Naive thymus-derived CD4-positive, alpha-beta T cell (primary cell): ENCODE measurements at places on chromosomes 4 and X.

- peak; percentile 51 for DNase-seq
These were observed 527.4 kb downstream of the C4orf33 start for GRCh38 chr4:129623233-129623875.

DNA sequence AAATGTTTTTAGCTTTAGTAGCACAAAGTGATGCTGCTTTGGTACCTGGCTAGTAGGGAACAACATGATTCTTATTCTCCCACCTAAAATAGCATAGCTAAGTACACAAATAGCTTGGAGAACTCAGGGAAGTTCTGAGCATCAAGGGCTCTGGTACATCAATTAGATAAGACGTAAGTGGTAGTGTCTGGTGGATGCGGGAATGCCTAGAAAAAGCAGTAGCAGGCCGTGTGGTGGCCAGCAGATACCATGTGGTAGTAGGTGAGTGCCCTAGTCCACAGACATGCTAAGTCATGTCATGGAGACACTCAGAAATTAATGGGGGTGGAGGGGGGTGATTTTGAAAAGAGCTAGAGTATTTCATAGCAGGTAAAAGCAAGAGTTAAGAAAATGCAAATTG lies 347.3 kb upstream of the NOCT start:
- DNase-seq, result no peak

DNA sequence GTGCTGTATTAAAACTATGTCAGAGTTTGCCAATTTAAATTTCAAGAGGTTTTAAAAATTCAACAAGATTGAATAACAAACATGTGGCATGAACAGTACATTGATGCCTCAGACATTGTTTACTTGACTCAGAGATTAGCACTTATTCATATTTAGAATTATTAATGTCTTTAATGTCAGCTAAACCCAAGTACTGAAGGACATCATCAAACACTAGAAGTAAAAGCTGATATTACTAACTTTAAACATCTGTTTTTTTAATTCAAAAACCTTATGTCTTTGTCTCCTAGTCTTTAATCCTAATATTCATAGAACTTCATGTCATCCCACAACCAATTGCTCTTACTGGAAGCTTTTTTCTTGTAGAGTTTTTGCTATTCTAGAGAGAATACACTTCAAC lies 406.2 kb upstream of the PCDH7 start:
- no peak for DNase-seq

DNA sequence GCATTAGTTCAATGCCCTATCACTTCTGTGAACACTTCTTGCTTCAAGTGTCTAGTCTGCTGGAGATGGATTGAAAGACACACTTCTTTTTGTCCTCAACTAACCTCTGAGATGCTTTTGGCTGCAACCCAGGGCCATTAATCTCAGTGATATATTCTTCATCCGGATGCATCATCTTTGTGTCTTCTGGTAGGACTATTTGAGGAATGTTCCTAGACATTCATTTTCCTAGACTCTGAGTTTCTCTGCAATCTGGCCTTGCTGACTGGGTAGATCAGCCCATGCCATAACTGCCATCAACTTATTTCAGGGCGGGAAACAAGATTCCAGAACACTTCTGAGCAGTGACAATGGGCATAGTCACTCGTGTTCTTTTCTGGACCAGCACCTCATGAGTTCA lies 329.4 kb downstream of the PDGFC start:
- DNase-seq, result no peak

- no peak for DNase-seq
These were observed 59.6 kb upstream of the AFAP1 start for GRCh38 chr4:7999279-7999678.

DNA sequence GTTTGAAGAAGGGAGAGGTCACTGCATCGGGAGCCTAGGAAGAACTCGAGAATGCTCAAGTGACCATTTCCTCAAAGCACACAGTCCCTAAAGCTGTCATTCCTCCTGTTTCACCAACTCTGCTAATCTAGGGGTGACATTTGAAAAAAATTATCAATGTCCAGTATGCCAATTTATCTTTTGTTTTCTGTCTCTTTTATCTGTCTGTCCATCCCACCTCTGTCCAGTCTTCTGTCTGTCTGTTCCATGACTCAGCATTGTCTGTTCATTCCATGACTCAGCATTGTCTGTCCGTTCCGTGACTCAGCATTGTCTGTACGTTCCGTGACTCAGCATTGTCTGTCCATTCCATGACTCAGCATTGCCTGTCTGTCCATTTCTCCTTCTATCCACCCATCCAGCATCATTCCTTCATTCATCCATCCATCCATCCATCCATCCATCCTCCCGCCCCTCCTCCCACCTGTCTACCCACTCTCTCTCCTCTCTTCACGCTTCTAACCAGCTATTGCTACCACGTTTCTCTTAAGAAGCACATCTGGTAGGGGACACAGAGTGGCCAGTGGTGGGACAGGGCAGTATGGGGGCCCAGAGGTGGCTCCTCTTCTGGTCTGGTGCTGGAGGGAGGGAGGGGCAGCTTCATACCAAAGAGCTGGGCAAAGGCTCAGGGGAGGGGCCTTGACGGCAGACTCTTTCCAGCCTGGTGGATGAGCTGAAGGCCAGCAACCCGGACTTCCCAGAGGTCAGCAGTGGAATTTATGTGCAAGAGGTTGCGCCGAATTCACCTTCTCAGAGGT lies 34.1 kb downstream of the HTRA3 start:
- DNase-seq, result no peak

DNA sequence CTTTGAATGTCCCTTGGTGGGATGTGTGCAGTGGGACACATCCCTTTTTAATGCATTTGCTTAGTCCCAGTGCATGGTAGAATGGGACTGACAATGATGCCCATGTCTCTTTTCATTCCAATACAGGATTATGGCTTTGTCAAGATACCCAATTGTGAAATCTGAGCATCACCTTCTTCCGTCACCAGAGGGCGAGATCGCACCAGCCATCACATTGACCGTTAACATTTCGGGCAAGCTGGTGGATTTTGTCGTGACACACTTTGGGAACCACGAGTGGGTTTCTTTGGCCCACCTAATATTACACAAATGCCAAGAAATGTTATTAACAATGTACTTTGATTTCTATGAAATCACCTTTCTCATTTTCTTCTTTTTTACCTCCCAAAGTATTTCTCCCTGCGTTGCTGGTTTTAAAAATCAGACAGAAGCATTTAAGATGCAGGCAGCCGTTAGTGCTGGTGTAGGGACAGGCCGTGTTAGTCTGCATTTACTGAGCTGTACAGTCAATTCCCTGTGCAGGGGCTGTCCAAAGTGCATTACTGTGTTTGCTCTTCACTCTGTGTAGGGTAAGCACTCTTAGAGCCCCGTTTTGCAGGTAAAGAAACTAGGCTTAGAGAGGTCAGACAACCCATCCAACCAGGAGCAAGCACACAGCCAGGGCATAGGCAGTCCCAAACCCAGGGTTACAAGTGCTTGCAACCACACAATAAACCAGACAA lies 46.5 kb downstream of the CWH43 start:
- DNase-seq, result no peak

- no peak for DNase-seq
These were observed 116.4 kb downstream of the AFF1 start for GRCh38 chr4:87051121-87051713.

DNA sequence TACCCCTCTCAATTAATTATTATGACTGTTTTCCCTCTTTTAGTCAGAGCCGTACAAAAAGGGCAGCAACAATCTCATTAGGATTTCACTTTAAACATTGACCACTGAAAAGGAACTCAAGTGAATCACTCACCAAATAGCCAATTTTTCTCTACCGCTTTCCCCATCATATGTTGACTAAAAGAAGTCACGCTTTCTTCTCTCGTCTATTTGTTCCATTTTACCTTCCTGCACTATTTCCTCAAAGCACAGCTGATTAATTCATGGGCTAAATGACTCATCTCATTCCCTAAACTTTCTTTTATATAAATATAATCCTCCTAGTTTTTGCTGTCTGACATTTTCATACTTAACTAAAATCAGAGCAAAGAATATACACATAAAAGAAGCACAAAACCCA lies 8.2 kb downstream of the MID1 start:
- DNase-seq, result no peak

GRCh38 chr4:5004496-5004895 lies 14.8 kb downstream of the CYTL1 start:
- no peak for DNase-seq

DNA sequence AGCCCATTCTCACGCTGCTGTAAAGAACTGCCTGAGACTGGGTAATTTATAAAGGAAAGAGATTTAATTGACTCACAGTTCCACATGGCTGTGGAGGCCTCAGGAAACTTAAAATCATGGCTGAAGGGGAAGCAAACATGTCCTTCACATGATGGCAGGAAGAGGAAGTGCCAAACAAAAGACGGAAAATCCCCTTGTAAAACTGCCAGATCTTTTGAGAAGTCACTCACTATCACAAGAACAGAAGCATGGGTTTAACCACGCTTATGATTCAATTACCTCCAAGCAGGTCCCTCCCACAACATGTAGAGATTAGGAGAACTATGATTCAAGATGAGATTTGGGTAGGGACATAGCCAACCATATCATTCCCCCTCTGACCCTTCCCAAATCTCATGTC lies 335.5 kb downstream of the IL15 start:
- DNase-seq, result no peak

DNA sequence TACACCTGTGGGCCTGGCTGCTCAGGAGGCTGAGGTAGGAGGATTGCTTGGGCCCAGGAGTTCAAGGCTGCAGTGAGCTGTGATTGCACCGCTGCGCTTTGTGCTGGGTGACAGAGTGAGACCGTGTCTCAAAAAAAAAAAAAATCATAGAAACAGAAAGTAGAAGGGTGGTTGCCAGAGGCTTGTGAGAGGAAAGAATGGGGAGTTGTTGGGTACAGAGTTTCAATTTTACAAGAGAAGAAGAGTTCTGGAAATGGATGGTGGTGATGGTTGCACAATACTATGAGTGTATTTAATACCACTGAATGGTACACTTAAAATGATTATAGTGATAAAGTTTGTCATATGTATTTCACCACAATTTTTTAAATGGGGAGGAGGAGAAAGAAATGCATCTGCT lies 10.2 kb upstream of the GLOD5 start:
- no peak for DNase-seq

GRCh38 chrX:49230500-49231232 lies 2.5 kb downstream of the CACNA1F start:
- peak; percentile 40 for DNase-seq

DNA sequence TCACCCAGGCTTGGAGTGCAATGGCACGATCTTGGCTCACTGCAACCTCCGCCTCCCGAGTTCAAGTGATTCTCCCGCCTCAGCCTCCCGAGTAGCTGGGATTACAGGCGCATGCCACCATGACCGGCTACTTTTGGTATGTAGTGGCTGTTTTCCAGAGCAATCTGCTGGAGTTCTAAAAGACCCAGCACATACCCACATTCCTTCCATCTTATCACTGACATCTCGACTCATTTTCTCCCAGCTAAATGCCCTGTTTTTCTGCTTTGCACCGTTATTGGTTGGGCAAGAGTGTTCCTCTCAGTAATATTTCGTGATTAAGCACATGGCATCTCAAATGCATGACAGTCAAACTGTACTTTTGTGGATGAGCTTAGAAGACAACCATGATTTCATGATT lies 53.7 kb downstream of the PRKX start:
- no peak for DNase-seq

DNA sequence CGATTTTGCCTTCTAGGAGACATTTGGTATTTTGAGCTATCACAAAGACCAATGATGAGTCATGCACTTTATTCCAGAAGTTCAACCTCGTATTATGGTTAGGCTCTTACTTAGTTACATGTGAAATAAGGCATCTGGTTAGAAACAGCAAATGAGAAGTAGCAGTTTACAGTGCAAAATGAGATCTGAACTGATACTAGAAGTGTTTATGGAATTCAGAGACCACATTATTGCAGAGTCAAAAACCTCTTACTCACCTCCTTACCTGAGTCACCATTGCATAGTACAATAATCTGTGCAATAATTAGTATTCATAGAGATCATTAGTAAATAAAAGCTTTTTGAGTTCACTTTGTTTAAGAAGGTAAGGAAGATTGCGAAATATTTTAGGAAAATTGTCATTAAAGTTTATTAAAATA lies 38.7 kb downstream of the SEC24B start:
- no peak for DNase-seq

DNA sequence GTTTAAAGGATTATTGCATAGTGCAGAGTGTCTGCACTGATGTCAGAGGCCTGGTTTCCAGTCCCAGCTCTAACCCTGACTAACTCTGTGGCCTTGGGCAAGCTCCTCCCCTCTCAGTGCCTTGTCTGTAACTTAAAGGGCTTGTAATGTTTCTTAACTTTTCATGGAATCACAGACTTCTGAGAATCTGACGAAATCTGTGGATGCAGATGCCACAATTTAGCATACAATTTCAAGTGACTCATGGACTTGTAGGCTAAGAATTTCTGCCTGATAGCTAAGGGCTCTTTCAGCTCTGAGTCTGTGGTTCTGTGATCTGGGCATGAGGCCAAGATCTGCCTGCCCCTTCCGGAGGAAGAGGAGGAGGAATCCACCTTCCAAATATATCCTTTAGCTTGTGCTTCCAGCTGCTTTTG lies 236.9 kb downstream of the AR start:
- no peak for DNase-seq

GRCh38 chr4:124133753-124134152 lies 578.8 kb downstream of the ANKRD50 start:
- DNase-seq, result no peak

DNA sequence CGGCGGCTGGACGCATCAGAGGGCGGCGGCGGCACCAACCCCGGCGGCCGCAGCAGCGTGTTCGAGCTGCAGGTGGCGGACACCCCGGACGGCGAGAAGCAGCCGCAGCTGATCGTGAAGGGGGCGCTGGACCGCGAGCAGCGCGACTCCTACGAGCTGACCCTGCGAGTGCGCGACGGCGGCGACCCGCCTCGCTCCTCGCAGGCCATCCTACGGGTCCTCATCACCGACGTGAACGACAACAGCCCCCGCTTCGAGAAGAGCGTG lies 1.9 kb downstream of the PCDH7 start:
- no peak for DNase-seq

- no peak for DNase-seq
These were observed 43.3 kb upstream of the SLC39A8 start for GRCh38 chr4:102388611-102389010.

- no peak for DNase-seq
These were observed 13.2 kb upstream of the HCCS start for GRCh38 chrX:11097933-11098332.

DNA sequence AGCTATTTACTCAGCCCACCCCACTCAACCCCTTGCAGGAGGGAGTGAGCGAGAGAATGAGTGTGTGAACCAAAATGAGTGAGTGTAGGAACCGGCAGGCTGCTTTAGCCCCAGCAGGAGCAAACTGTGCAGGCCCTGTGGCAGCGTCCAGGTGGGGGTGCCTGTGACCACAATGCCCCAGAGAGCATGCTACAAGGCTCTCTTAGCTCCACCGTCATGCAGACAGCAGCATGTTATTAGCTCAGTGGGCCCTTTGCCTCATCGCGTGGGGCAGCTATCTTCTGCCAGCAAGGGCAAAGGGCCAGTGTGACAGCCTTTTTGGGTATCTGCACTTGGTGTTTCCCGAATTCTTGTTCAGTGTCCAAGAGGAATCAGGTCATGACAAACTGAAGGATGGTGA lies 271.3 kb downstream of the GPM6A start:
- DNase-seq, result no peak

DNA sequence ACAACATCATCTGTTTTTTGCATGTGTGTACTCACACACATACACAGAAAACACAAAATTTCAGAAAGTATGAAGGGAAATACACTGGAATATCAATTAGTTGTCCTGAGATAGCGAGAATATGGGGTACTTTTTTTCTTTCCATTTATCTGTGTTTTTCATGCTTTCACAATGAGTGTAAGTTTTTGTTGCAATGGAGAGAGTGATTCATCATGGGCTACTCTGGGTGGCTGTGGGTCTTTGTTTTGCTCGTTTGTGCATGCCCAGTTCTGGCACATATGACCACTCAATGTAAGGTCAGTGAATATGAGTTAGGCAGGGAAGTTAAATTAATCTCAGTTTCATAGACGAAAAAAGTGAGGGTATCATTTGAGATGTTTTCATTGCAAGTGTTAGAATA lies 26.9 kb downstream of the XK start:
- no peak for DNase-seq
